Activated CD4-positive, alpha-beta T cell treated with anti-CD3 and anti-CD28 coated beads, Interleukin-2, amount 50 U/mL, for 4 hours (primary cell): ENCODE measurements at places on chromosomes 3 and 15.

GRCh38 chr3:145557405-145557804 is 603.6 kb downstream of the PLOD2 start:
- DNase-seq = no peak

DNA sequence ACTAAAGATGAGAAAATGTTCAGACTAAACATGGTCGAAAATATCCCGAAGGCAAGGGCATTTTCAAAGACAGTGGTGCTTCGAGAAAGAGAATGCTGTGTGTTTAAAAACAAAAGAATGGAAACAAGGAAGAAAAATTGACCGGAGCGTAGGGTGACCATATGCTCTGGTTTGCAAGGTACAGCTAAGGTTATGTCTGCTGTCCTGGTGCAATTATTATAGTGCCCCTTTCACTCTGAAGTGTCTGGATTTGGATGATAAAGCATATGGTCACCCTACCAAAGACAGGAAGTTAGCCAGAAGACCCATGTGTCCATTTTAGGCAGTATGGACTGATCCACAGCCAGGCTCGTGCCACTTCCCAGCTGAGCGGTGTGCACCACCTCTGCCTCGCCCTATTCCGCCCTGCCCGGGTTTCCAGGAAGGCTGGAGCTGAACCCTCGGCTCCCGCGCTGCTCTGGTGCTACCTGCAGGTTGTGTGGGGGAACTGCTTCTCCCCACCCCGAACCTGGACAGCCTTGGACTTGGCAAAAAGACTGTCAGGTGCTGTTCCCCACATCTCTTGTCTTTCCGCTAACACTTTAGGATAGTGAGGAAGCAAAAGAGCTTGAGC is 25.2 kb downstream of the GOLGA6D start:
- DNase-seq = peak; percentile 2

DNA sequence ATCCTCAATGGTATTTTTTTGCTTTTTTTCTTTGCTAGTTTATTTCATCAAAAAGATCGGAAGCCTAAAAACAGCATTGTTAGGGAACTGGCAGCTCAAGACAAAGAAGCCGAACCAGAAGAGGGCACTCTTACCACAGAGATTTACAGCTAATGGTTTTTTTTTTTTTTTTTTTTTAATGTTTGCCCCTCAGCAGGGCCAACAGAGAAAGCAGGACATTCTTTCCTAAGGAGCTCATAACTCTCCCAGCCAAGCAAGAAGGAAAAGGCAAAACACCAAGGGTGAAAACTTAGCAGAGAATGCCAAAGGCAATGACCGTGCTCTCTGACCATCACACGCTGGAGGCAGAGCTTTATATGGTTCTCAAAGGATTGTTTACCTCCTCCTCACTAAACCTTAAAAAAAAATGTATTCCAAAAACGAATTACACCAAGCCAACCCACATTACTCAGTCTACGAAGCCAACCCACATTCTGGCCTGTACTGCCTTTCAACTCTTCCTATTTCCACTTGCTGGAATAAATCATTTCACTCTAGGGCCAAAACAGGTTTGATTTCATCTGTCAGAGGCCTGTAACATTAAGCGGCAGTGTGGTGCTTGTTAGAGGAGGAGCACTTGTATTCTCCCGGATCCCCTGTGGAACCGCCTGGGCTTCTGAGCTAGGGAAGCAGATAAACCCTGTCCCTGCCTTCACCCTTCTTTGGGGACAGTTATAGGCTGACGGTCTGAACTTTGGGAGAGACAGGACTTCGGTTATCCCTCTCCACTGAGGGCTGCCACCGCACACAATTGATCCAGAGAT is 35.6 kb upstream of the GYG1 start:
- peak; percentile 4 for DNase-seq

- no peak for DNase-seq
These were observed 27.0 kb upstream of the DENND4A start for GRCh38 chr15:65818927-65819562.

DNA sequence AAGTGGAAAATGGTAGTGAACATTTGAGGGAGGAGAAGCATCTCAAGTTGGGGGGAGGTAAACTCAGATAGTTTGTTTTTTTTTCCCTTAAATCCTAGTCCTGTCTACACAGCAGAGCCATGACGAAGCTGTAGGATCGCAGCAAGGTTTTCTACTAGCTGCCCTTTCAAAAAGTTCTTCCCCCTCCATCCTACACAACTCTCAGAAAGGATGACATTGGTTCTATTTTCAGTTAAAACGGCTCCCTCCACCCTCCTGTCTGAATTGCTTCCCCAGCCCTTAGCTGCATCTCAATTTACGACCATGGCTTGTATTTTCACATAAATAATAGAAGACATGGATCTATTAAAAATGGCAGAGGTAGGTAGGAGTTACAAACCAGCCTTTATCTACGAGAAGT is 2.2 kb downstream of the HOMER2 start:
- DNase-seq = no peak

- no peak for DNase-seq
These were observed 87.0 kb downstream of the ANP32A start for GRCh38 chr15:68733666-68734065.

GRCh38 chr3:136404056-136404455 is 153.9 kb downstream of the PCCB start:
- DNase-seq = no peak
